ENCODE measurements at places on chromosomes 3 and 15.

- DNase-seq: peak; percentile 29
Observed at GRCh38 chr15:45088801-45089711, 24.9 kb downstream of the DUOX2 start.

- peak; percentile 52 for DNase-seq
Observed at GRCh38 chr3:72907131-72907711, 19.4 kb downstream of the GXYLT2 start.

DNA sequence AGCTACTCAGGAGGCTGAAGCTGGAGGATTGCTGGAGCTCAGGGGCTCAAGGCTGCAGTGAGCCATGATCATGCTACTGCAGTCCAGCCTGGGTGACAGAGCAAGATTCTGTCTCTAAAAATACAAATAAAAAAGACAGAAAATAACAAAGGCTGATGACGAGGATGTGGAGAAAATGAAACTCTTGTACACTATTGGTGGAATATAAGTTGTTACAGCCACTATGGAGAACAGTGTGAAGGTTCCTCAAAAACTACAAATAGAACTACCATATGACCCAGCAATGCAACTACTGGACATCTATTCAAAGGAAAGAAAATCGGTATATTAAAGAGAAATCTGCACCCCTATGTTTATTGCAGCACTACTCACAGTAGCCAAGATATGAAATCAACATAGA is 526.7 kb upstream of the NAALADL2 start:
- no peak for DNase-seq

GRCh38 chr3:58329150-58329921 is 3.4 kb upstream of the PXK start:
- no peak for DNase-seq

DNA sequence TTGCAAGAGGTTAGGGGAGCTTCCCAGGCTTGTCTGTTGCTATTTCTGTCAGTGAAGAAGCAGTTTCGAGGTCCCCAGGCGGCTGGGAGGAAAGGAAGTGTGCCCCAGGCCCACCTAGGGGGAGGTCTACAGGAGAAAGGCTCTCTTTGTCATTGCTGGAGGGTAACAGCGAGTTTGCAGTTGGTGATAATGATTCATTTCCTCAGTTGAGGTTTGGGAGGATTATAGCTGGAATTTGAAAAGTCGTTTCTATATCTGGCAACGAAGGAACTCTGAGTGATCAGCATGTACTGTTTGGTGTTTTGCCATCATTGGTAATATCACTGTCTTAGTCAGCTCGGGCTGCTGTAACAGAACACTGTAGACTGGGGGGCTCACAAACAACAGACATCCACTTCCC is 65.5 kb upstream of the UBE3A start:
- peak; percentile 6 for DNase-seq

DNA sequence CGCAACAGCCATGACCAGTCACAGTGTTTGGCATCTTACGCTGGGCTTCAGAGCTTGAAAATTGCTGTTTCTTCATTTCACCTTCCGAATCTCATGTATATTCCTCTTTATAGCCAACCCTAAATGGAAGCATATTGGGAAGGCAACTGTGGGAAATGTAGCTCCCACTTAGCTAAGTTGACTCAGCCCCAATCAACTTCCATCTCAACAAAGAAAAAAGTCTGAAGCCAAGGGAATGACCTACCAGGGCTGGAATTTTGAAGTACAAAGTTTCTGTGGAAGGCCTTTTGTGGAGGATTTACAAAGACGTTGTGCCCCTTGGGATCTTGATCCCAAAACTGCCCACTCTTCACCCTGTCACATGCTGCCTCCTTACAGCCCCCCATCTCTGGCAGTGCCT is 85.2 kb upstream of the OXTR start:
- peak; percentile 54 for DNase-seq

- DNase-seq: no peak
Observed at GRCh38 chr3:135100366-135100765, 305.3 kb downstream of the EPHB1 start.

DNA sequence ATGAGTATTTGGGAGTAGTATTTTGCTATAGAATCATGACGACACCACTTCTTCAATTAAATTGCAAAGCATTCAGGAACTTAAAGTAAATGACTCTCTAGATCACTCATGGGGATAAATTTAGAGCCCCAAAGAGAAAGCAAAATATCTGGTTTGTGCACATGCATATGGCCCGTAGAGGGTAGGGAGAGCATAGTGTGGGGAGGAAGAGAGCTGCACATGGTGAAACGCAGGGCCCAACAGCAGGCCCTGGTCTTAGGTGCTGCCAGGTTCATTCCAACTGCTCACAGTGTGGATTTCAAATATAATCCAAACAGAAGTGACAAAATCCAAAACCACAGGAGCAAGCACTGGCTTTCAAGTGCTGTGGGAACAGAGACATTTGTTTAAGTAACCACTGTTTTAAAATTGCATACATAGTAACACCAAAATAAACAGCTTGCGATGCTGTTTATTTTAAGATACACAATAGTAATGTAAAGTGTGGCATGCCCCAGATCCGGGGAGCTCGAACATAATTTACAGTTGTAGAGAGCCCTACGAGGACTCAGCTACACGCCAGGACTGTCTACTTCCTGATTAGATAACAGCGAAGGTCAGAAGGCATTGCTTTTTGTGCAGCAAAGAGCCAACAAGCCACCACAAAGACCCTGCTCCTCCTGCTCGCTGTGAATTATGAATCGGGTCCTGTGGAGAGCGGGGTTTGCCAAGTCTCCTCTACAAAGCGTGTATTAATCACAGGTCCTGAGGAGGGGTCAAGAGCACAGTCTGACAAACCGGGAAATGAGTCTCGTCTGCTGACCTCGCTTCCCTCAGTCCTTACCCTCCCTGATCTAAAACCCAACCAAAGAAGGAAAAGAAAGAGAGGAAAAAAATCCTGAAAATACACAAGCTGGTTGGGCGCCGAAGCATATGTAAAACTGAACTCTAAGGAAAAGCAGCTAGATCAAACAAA is 80.6 kb downstream of the MEIS2 start:
- DNase-seq: no peak

DNA sequence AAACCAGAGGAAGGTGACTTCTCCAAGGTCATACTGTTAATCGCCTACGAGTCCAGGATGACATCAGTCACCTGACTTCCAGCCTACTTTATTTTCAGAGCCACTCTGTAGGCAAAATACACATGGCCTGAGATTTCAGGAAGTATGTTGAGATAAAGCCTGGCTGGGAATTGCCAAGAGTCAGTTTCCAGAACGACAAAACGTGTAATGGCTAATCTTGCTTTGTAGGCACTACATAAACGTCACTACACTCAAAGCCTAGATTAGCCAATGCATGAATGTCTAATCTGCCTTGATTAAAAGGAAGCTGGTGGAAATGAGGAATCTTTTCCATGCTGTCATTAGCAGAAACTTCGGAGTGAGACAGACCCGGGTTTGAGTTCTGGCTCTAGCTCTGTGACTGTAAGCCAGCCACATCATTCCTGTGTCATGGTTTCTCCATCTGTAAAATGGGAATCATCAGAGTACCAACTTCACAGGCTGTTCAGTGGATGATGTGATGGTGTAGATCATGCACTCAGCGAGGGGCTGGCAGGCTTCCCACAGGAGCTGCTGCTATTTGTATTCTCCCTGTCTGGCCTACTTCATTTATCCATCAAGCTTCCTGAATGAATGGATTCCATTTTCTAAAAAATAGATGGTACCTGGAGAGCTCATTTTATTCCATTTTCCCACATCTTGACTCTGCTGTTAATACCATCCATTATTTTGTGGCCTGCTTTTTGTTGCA is 241.9 kb downstream of the XXYLT1 start:
- no peak for DNase-seq

GRCh38 chr3:155252535-155252934 is 40.9 kb downstream of the STRIT1 start:
- DNase-seq: peak; percentile 57

DNA sequence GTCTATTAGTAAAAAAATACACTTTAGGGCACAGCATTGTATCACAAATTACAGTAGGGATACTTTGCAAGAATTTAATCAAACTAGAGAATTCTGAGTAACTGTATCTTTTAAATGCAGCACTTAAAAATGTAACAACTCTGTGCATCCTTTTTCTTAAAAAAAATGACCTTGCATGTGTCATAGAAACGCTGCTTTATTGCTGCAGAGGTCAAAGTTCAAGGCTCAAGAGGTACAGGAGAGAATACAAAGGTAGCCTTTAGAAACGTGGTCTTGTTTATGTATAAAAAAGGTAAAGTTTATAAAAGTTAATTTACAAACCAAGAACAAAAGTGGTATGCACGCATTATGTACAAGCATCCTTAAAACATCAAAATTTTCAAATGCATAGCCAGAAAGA is 122.0 kb downstream of the TJP1 start:
- no peak for DNase-seq

DNA sequence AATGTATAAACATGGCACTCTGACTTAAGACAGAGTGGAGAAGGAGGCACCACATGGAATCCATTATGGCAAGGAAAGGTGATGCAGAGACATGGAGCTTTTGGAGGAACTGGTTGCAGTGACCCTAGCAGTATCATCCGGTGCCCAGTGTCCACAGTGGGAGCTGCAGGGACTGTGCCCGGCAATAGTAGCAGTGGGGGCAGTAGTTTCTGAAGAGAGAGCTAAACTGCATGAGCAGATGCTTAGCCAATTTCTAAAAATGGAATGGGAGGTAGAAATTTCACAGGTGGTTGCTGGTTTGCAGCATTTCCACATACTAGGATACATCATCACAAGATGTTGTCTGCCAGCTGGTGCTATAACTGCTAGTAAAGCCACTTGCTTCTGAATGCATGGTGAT is 7.8 kb upstream of the TM2D3 start:
- no peak for DNase-seq

DNA sequence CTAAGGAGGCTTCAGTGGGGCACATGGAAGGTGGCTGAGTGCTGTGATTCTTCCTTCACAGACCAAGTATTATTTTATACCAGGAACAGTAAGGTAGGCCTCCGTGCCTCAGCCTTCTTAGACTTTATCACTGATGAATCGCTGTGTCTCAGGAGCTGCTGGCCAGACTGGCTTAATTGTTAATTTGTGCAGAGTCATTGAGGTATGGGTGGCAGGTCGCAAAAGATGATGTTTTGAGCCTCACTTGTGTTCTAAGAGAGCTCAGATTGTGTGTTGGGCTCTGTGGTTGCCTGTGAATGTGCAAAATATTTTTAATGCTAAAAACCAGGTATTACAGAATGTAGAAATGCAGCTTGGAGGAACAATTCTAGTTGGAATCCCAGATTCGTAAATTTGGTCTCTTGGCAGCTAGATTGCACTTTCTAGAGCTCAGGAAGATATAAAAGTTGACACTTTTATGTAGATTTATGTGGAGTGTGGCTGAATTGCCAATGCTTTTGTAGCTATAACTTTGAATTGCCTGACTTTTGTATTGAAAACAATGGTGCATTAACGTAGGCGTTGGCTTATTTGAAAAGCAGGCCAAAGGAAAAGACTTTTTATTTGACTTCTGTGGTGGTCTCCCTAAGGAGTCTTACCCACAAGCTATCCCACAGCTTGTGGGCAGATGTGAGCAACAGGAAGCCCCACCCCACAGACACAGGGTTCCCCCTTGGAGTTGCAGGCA is 53.4 kb downstream of the LARS2 start:
- DNase-seq: peak; percentile 11

DNA sequence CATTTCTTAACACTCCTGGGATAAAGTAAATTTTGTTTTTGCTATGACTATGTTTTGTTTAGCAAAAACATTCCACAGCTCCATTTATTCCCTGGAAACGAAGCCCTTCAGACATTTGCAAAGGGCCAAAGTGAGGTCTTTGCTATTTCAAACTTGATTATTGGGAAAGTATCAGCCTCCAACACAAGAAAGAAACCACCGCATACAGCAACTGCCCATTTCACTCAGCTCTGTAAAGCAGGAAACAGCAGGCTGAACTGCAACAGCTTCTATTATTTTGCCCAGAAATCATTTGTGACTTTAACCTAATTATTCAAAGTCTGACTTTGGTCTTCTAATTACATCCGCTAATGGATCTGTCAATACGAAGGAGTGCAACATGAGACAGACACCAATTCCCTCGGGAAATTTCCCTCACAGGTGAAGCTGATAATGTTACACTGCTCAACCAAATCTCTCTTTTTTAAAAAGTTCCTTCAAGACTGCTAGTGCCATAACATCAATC is 72.1 kb downstream of the RFTN1 start:
- no peak for DNase-seq

DNA sequence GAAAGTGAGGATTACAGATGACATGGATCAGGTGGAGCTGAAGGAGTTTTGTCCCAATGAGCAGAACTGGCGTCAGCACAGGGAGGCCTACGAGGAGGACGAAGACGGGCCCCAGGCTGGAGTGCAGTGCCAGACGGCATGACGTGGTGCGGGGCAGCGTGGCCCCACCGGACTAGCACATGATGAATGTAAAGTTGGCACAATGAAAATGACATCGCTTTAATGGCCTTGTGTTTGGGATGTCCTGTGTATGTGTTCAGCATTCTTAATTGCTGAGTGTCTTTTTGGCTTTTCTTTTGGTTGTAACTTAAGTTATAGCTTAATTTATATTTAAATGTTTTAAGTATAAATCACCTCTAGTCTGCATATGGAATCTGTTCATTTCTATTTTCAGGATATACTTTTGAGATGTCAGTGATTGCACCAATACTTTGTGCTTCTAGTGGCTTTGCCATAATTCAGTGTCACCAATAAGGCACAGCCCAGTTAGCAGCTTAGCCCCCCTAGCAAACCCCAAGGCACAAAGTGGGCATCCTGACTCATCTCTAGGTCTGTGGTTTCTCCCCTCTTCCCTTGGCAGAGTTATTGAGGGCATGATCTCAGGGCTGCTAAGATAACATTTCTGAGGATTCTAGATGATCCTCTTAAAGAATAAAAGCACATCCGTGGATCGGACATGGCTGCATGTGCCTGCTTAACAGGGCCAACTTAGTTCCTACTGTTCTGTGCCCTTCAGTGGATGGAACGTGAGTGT is 16.1 kb downstream of the DNAJA4 start:
- DNase-seq: peak; percentile 42

- DNase-seq: no peak
Observed at GRCh38 chr15:29039466-29040369, 153.9 kb downstream of the APBA2 start.

GRCh38 chr15:42453826-42454225 is 37.1 kb downstream of the ZNF106 start:
- DNase-seq: no peak

DNA sequence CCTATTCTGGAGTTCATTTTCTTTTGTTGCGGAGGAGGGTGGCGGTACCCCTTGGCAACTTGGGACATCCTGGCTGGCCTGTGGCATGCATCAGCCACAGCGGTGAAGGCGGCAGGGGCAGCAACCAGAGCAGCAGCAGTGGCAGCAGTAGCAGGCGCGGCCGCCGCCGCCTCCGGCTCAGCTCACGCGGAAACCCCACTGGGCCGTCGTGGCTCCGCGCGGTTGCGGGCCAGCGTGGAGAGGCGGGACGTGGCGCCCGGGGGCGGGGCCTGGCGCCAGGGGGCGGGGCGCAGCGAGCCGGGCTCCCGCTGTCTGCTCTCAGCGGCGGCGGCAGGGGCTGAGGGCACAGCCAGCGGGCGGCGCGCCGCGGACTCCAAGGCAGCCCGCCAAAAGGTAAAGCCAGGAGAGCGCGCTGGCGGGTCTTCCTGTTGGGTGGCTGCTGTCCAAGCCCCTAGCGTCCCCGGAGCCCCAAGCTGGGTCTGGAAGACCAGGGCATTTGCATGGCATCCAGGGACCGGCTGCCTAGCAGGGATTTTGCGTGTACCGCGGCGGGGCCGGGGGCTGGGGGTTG is 334.4 kb upstream of the THRB start:
- peak; percentile 4 for DNase-seq
